ENCODE measurements at places on chromosomes 12 and 14.
A peak's percentile ranks its signal among the peaks of the same experiment; 100 is the strongest.

DNA sequence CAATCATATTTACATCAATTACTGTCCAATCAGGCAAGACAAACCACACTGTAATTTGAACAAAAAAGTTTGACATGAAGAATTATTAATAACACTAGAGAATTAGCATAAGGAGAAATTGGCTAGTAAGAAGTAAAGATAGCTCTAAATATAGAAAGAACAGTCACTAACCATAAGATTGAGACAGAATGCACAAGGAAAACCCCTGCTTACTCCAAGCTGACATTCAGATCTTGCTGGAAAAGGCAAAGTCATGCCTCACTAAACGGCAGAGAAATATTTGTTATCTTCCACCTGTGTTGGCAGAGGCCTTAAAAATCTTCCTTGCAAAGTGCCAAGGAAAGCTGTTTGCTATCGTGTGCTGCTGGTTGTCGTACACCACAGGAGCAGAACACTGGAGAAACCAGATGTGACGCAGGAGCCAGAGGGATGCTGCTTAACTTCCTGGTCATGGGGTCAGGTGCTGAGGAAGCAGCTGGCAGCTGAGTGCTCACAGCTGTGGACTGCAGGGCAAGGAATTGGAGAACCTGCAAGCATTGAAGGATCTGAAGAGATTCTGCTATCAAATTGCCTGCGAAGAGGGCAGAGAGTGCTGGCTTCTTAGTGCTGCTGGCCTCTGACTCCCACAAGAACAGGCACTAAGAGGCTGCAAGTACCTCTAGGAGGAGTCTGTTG is 1323.3 kb downstream of the LRFN5 start:
- H3K27ac ChIP-seq: no peak overlapping the region
- no peak overlapping the region for H3K4me3 ChIP-seq
- H3K27me3 ChIP-seq: no peaks in the 10 kb centered on the region
- H3K4me1 ChIP-seq: no peaks in the 10 kb centered on the region

- DNase-seq: no peak
- no peak overlapping the region for H3K4me3 ChIP-seq
- H3K36me3 ChIP-seq: no peaks in the 10 kb centered on the region
Observed at GRCh38 chr12:91964501-91964900, 181.1 kb downstream of the BTG1 start.

- no peaks in the 10 kb centered on the region for H3K4me1 ChIP-seq
- H3K27ac ChIP-seq: no peak overlapping the region
- no peak for DNase-seq
- no peaks in the 10 kb centered on the region for H3K36me3 ChIP-seq
Observed at GRCh38 chr12:29895966-29896365, 112.2 kb upstream of the TMTC1 start.

DNA sequence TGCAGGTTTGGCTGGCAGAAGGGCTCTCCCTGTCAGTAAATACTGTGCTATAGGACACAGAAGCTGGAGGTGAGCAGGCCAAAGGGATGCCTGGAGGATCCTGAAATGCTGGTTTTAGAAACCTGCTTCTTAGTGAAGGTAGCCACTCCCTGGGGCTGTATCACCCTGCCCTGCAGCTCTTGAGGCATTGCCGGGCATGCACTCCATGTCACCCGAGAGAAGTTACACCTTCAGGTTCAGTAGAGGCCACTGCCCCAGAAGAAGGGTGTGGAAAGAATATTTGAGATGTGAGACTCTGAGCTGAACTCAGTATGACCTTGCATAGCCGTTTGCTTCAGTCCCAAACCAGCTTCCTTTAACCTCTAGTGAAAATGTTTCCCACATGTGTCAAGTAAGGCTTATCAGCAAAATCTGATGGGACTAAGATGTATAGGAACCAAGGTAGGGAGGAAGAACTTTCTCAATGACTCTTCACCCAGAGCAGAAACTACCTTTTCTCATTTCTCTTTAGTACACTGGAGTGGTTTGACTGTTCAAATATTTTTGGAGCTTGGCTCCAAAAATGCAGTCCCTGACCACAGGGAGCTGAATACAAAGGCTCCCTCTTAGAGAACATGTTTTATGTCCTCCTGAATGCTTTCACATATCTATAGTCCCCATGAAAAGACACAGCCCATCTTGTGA is 164.5 kb upstream of the DYRK2 start:
- H3K4me3 ChIP-seq: no peak overlapping the region
- no peaks in the 10 kb centered on the region for H3K27me3 ChIP-seq
- H3K36me3 ChIP-seq: no peaks in the 10 kb centered on the region

DNA sequence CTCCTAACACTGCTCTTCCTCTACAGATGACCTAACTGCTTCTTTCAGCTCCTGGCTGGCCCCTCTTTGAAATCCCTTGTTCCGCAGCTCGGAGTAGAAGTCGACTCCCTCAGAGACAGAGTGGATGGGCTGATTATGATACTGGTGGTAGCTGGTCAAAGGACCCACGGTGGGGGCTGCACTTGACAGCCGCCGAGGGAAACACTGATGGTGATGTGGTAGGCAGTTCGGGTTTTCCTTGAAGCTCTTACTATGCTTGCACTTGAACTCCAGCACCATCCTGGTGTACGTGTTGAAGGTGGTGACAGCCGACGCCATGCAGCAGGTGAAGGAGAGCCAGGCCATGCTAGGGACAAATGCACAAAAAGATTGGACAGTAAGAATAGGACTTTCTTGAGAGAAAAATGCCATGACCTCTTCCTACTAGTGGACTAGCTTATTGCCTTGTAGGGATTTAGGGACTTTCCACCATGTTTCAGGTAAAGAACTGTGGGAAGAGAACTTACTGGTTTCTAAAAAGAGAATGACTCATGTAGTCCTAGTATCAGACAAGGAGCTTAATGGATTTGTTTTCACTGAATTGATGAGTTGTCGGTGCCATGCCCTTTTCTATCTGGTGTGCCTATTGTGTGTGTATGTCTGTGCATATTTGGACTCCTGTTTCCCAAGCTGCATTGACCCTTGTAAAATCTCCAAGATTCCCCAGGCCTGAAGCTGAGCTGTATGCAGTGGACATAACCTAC is 18.4 kb downstream of the GSG1 start:
- DNase-seq: no peak
- no peak overlapping the region for H3K4me3 ChIP-seq
- H3K27me3 ChIP-seq: no peaks in the 10 kb centered on the region
- peaks cover 15% of the 10 kb centered on the region for H3K4me1 ChIP-seq

DNA sequence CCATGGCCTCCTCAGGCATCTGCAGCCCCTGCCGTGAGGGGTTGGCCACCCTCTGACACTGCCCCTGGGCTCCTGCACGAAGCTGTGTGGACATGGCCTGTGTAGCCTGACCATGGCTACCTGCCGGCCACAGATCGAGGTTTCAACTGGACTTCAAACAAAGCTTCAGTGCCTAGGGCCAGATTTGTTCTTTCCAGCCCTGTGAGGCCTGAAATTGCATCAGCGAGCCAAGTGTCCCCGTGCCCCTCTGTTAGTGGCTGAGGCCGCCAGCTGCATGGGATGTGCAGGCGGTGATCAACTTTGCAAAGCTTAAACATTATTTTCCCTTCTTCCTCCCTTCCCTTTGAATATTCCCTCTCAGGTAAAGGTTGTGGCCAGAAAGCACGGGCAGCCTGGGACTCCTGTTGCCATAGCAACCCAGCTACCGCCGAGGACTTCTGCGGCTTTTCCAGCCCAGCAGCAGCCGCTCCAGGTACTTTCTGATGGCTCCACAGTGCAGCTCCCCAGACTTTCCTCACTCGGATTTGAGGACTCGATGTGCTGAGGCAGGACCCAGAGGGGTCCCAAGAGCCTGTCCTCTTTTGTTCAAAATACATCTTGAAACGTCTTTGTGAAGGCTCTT is 35.8 kb downstream of the DDX51 start:
- no peak for DNase-seq
- no peaks in the 10 kb centered on the region for H3K4me1 ChIP-seq
- no peak overlapping the region for H3K27ac ChIP-seq
- H3K27me3 ChIP-seq: no peaks in the 10 kb centered on the region
- H3K4me3 ChIP-seq: no peak overlapping the region

GRCh38 chr12:6582196-6582595 is 14.1 kb upstream of the NOP2 start:
- no peak overlapping the region for H3K4me3 ChIP-seq
- no peak overlapping the region for H3K27ac ChIP-seq
- no peaks in the 10 kb centered on the region for H3K27me3 ChIP-seq
- peaks cover 94% of the 10 kb centered on the region for H3K36me3 ChIP-seq
- no peak for DNase-seq
- H3K4me1 ChIP-seq: no peaks in the 10 kb centered on the region

- H3K4me3 ChIP-seq: no peak overlapping the region
- H3K4me1 ChIP-seq: no peaks in the 10 kb centered on the region
- H3K27ac ChIP-seq: no peak overlapping the region
Observed at GRCh38 chr14:94681300-94682060, 69.3 kb downstream of the SERPINA3 start.

DNA sequence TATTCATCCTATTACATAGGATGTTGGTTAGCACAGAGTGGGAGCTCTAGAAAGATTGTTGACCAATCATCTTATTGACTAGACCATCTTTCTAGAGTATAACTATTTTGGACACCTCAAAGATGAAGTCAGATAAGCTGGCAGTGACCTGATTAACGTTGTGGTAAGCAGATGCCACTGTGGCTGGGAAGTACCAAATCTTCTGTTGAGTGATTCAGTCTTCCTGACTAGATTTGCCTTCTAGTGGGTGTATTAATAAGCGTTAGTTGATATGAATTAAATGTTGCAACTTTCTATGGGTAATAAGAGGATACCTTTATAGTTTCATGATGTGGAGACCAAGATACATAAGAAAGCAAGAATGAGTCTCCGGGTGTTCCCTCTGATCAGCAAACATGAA is 51.2 kb upstream of the HELB start:
- DNase-seq: no peak
- H3K36me3 ChIP-seq: no peaks in the 10 kb centered on the region
- H3K27me3 ChIP-seq: no peaks in the 10 kb centered on the region
- no peak overlapping the region for H3K4me3 ChIP-seq
- no peak overlapping the region for H3K27ac ChIP-seq
- no peaks in the 10 kb centered on the region for H3K4me1 ChIP-seq

DNA sequence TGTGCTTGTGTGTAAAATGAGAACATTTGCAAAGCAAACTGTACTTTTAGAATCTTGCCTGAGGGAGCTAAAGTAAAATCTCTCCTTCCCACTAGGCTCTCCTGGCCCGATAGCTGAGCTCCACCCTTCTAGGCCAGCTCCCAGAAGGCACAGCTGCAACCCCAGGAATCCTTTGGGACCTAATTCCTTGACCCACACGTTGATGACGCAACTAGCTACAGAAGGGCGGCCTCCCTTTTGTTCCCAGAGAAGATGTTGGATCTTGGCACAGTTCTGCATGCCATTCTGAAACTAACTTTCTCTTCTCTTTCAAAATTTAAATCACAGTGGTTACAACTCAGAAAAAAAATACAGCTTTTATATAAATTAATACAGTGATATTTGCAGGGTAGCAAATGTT is 268.1 kb downstream of the EGLN3 start:
- H3K36me3 ChIP-seq: no peaks in the 10 kb centered on the region
- no peaks in the 10 kb centered on the region for H3K4me1 ChIP-seq
- H3K4me3 ChIP-seq: no peak overlapping the region
- H3K27me3 ChIP-seq: no peaks in the 10 kb centered on the region
- no peak overlapping the region for H3K27ac ChIP-seq
- DNase-seq: no peak

DNA sequence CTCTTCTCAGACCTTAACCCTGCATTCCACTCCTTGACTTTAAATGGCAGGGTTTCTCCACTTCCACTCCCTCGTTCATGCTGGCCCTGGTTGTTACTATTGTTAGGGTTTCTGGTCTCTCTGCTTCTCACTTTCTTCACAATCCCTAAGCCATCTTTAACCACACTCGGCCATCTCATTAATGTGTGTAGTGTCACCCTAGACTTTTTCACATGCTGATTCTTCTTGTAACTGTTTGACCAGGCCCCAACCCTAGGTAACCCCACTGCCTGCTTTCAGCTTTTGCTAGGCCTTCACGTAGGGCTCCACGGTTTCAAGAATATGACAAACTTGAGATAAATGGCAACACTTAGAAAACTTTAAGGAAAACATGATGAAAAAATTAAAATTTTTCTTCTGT is 195.1 kb downstream of the IPO8 start:
- no peaks in the 10 kb centered on the region for H3K27me3 ChIP-seq
- no peak overlapping the region for H3K4me3 ChIP-seq
- no peaks in the 10 kb centered on the region for H3K4me1 ChIP-seq
- H3K27ac ChIP-seq: no peak overlapping the region
- DNase-seq: no peak

DNA sequence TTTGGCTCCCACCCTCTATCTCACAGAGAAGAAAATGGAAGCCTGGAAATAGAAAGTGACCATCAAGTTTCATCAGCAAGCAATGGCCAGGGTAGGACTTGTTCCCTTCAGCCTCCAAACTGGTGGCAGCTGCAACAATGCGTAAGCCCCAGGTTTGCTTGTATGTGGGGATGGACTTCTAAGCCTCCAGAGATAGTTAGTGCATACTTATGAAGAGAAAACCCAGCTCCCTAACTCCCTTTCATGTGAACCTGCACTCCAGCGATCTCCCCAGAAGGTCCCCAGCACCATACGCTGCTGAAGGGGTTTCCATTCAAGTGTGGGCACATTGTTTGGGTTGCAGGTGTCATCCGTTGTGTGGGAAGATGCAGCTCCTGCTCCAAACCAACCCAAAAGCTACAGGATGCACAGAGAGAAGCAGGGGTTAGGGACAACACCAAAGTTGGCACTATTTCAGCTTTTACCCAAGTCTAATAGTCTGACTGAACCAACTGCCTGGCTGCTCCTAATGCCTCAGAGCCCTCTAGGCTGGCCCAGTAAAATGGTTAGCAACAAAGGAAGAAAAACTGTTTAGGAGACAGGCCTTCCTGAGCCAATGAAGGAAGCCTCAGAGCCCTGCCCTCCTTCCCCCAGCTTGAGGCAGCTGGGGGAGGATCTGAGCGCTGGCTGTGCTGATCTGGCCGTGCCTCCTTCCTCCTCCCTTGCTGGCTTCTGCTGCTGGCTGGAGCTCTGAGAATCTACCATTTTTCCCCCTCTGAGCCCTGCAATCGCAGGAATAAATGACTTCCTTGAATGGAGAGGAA is 12.3 kb downstream of the ZFP36L1 start:
- peaks cover 37% of the 10 kb centered on the region for H3K4me1 ChIP-seq
- peak; percentile 26 for DNase-seq
- H3K27ac ChIP-seq: peak overlapping the region; percentile 37
- no peak overlapping the region for H3K4me3 ChIP-seq
- no peaks in the 10 kb centered on the region for H3K36me3 ChIP-seq

DNA sequence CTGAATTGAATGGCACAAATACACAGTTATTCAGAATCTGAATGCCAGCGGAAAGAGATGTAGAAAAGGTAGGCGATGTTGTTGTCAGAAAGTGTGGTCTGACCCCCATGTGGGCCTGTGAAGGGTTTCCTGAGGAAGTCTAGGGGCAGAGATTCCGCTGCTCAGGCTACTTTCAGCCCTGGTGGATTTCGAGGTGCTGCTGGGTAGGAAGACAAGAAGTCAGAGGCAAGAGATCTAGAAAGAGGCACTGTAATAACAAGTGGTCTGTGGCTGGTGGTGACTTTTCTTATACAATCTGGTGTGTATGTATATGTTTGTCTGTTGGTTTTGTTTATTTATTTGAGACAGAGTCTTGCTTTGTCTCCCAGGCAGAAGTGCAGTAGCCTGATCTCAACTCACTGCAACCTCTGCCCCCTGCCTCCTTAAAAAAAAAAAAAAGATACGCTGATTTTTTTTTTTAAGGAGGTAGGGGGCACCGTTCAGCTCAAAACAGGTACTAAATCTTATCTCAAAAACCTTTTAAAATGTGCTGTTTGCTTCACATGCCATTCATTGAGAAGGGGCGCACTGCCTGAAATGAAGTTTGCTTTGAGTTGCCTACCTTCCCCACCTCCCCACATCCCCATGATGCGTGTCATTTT is 27.1 kb upstream of the MANSC4 start:
- no peaks in the 10 kb centered on the region for H3K36me3 ChIP-seq
- no peak for DNase-seq
- no peaks in the 10 kb centered on the region for H3K4me1 ChIP-seq
- H3K4me3 ChIP-seq: no peak overlapping the region
